ENCODE measurements at places on chromosomes 16 and 17. TPM values are rescaled to one million over a fixed set of nuclear protein-coding genes. Genes with fewer than 3 reads are reported as not detected.

DNA sequence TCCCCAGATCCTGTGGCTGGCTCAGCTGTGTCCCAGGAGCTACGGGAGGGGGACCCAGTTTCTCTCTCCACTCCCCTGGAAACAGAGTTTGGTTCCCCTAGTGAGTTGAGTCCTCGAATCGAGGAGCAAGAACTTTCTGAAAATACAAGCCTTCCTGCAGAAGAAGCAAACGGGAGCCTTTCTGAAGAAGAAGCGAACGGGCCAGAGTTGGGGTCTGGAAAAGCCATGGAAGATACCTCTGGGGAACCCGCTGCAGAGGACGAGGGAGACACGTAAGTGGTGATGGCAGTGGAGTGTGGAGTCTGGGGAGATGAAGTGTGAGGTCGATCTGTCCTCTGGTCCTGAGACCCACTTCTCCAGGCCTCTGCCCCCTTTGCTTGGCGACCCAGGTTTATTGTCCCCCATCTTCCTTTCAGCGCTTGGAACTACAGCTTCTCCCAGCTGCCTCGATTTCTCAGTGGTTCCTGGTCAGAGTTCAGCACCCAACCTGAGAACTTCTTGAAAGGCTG lies 585 bp downstream of the WRAP53 start:
- no peak for DNase-seq

GRCh38 chr16:50585331-50585776 lies 37.2 kb downstream of the NKD1 start:
- no peak for DNase-seq

GRCh38 chr16:63287401-63287800 lies 1251.2 kb upstream of the CDH8 start:
- DNase-seq: no peak

Gene RHBDL1
- 1.1 TPM for total RNA-seq

DNA sequence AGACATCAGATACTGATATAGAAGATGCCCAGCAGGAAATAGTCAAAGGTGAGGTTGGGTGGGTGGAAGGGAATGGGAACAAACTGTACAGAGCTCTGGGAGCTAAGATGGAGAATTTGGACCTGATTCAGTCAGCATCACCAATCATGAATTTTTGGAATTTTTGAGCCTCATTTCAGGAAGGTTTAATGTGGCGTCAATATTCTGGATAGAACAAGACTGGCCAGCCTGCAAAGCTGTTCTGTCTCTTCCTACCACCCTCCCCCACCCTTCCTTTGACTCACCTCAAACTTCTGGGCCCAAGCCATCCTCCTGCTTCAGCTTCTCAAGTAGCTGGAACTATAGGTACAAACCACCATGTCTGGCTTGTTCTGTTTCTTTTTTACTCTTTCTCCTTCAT lies 32.6 kb downstream of the CTCF start:
- no peak for DNase-seq

Gene PLA2G10
- not detected for total RNA-seq

DNA sequence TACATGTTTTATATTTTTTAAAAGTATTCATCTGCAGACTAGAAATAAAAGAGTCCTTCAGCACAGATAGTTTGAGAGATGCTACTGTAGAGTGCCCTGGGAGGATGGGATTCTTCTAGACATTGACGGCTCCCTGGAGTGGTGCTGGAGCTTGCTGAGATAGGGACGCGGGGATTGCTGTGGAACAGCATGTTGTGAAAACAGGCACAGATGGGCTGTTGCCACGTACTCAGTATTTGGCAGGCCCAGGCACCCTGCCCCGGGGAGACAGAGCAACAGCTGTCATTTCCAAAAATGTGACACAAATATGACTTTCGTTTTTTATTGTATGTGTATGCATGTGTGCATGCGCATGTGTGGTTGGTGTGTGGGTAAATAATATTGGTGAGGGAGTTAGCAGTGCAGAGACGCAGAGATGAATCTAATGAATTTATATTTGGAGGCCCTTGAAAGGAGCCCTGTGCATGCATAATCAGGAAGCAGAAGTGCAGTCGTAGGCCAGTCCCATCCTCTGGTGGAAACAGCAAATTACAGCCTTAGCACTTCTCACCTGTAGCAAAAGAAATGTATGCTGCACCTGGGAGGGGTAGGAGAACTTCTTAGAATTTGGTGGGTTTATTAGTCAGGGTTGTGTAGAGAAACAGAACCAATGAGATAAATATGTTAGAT lies 6.2 kb upstream of the ABCA8 start:
- no peak for DNase-seq

Gene C17orf107
- total RNA-seq: 4.1 TPM

DNA sequence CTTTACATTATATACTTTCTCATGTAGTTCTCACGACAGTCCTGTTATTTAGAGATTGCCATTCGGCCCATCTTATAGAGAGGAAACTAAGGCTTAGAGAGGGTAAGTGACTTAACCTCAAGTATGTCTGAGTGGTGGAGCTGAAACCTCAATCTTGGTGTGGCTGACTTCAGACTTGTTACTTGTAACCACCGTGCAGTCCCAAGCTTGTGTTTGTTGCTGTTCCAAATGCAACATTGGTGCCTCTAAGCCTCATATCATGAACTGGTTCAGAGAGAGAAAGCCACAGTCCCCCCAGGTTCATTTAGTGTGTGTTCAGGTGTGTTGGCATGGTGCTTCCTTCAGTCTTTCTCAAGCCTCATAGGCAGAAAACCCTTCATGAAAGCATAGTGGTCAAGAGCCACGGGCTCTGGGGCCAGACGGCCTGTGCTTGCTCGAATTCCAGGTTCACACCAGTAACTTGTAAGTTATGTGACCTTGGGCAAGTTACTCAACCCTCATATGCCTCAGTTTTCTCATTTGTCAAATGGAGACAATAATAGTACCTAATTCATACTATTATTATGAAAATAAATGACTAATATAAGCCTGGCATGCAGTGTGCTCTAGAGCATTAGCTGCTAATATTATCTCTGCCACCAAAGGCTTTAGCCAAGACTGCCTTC lies 39.9 kb downstream of the CDH1 start:
- DNase-seq: no peak

DNA sequence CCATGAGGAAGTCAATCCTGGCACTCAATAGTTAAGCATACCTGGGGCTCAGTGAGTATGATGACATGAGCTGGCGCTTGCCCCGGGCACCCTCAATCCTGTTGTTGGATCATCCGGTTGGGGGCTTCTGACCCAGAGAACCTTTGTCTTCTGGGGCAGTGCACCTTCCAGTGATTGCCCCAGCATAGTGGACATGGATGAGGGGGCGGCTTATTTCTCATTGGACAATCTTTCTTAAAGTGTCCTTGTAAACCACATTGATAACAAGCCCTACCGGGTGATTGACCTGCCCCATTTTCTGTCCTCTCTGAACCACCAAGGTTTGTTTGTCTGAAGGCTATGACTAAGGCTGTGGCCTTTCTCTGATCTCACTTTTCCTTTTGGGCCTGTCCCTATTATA lies 18.2 kb downstream of the IGSF6 start:
- DNase-seq: no peak

DNA sequence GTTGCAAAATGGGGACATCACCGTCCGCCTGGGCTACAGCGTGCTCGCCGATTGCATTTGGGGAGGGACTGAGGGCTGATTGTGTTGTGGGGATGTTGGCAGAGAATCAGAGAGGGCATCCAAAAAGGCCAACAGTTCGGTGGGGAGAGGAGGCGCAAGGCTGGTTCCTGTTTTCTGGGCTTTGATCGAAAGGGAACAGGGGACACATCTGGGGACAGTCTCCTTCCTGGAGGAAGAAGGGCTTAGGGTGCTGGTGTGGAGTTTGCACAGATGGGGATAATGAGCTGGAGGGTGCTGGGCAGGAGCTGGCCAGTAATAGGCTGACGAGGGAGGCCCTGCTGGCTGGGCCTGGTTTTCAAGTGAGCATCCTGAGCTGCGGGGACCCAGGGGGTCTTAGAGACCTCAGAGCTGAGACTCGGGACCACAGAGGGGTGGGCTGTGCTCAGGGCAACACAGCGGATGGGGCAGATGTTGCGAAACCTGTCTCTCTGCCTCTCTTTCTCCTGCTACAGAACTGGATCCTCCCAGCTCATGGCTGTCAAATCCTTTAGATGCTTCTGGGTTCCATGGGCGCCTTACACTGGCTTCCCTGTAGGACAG lies 288.7 kb downstream of the SEC14L1 start:
- peak; percentile 70 for DNase-seq

GRCh38 chr16:78629173-78629572 lies 529.7 kb downstream of the WWOX start:
- DNase-seq: no peak

Gene KRTAP4-9
- total RNA-seq: not detected

DNA sequence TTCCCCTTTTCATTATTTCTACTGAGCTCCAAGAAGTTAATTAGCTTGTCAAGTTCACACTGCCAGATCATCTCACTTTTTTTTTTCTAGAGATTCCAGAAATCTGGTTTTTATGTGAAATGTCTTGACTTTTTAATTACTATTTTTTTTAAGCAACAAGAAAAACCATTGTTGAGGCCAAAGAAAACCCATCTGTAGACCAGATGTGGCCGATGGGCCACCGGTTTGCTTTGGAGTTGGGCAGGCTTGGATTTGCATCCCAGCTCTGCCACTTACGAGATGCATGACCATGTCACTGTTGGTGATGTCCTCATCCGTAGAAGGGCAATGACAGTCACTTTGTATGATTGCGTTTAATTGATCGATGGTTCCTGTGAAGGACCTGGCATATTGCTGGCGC lies 34.2 kb upstream of the MRTFB start:
- no peak for DNase-seq

GRCh38 chr16:87241137-87241771 lies 75.9 kb downstream of the C16orf95 start:
- DNase-seq: no peak

All from left lobe of liver (tissue), 2 donors.